Mesenchymal stem cell (in vitro differentiated cells and primary cell): ENCODE measurements at places on chromosomes 2 and 18.
A peak's percentile ranks its signal among the peaks of the same experiment; 100 is the strongest.

DNA sequence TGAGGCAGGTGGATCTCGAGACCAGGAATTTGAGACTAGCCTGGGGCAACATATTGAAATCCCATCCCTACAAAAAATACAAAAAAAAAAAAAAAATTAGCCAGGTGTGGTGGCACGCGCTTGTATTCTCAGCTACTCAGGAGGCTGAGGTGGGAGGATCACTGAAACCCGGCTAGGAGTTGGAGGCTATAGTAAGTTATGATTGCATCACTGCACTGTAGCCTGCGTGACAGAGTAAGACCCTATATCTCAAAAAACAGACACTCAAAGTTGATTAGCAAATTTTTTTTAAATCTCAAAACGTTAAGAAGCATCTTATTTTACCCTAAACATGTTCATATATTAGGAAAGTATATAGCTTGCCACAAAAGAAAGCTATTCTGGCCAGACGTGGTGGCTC lies 7.6 kb downstream of the RAB1A start:
- no peak for DNase-seq

- DNase-seq, result no peak
These were observed 34.3 kb downstream of the MAL start for GRCh38 chr2:95059656-95060370.

- DNase-seq, result peak; percentile 50
These were observed 220.1 kb upstream of the CTAGE1 start for GRCh38 chr18:22637787-22638186.

DNA sequence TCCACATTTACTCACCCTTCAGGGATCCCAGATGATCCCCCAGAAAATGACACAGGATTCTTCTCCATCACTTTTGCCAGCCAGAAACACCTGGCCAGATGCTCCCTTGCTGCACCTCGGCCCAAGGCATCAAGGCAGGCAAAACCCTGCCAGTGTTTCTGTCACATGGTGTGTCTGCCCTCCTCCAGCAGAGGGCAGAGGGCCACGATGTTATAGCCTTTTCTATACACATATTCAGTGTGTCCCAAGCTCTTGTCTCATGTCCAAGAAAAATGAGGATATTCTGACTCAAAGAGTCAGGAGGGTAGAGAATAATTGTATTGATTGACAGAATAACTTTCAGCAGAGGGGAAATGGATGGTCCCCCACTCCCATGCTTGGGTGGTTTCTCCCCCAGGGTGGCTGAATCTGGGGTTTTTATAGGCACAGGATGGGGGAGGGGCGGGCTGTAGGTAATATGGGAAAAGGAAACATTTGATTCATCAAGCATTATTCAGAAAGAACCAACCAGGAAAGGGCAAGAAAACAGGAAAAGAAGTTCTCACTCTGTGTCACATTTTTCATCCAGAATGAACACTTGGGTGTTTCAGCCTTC lies 933.9 kb downstream of the TRIB2 start:
- peak; percentile 24 for DNase-seq

- peak; percentile 9 for DNase-seq
These were observed 12.6 kb downstream of the RTP5 start for GRCh38 chr2:241882091-241882625.

- no peak for DNase-seq
These were observed 32.9 kb downstream of the LBH start for GRCh38 chr2:30264274-30264673.

GRCh38 chr2:40034801-40035200 lies 255.7 kb upstream of the THUMPD2 start:
- no peak for DNase-seq

- DNase-seq, result peak; percentile 53
These were observed 27.2 kb downstream of the PPP3R1 start for GRCh38 chr2:68225119-68225632.

DNA sequence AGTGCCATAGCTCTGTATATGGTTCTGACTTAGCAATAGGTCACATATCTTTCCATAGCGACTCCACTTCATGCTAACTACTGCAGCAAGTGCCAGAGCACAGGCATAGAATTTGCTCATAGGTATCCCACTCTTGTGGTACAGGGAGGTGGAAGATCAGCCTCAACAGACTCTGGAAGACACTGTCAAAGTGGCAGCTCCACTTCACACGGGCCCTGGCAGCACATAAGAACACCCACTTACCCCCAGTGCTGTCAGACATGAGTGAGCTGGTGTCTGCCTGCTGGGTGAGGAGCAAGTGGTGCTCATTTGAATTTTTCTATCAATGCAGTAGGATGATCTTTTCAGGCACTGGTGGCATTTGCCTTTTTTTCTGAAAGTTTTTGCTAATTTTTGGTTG lies 48.6 kb downstream of the BCL2L11 start:
- no peak for DNase-seq

- no peak for DNase-seq
These were observed 8.1 kb downstream of the STK39 start for GRCh38 chr2:168239281-168239680.

GRCh38 chr2:44798139-44798659 lies 143.3 kb upstream of the SIX3 start:
- DNase-seq, result no peak

GRCh38 chr2:62383846-62384245 lies 122.1 kb downstream of the TMEM17 start:
- no peak for DNase-seq

DNA sequence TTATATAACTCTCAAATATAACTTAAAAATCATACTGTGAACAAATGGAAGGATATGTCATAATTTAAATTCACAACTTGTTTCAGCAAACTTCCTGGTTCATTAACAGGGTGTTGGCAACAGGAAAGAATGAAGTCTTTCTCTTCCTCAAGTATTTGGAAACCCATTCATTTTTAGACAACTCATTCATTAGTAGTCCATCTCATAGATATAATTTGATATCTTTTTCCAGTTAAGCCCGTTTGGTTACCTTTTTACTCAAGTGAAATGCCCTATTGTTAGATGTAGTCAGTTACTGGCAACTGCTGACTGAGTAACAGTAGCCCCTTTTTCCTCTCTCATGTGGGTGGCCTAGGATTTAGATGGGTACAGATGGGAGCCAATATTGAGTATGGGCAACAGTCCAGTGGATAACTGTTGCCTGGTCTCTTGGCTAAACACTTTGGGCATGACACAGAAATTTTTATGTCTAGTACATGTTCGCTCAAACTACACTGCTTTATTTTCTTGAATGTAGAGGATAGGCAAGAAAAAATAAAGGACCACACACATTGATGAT lies 4.6 kb upstream of the UGP2 start:
- no peak for DNase-seq

GRCh38 chr2:241617431-241618154 lies 19.4 kb downstream of the THAP4 start:
- DNase-seq, result no peak

GRCh38 chr2:14828968-14829367 lies 196.5 kb downstream of the LRATD1 start:
- DNase-seq, result no peak

GRCh38 chr2:128541448-128541847 lies 222.8 kb upstream of the HS6ST1 start:
- no peak for DNase-seq

- peak; percentile 13 for DNase-seq
These were observed 476.4 kb upstream of the SPHKAP start for GRCh38 chr2:228657807-228658402.

GRCh38 chr18:7921938-7922587 lies 354.9 kb downstream of the PTPRM start:
- peak; percentile 90 for DNase-seq

DNA sequence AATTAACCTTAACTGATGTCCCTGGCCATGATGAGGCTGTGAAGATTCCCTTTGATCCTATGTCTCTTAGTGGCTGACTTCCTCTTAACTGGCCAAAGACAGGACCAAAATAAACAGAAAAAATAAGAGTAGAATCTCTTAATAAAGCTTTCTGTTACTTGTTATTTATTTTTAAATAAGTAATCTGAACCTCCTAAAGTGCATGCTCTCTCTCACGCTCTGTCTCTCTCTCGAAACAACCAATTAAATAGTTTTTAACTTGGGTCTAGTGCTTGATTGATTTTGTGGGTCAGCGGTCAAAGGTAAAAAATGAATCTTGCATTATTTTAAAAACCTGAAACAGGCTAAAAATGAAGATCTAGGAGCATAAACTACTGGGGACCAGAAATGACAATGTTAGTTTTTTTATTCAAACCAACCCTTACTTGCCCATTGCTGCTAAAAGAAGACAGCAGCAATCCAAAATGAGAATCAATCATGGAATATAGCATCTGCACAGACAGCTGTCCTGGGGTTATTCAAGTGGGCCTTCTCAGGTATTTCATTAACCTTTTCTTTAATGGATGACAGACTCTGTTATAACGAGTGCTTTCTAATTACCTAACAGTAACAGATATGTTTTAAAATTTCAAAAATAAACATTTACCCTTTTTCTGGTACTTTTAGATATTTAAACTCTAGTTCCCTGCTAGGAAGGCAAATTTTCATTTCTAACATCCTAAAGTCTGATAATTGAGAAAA lies 11.2 kb downstream of the GAREM1 start:
- DNase-seq, result no peak
